ENCODE measurements at places on chromosomes 11 and 22.

DNA sequence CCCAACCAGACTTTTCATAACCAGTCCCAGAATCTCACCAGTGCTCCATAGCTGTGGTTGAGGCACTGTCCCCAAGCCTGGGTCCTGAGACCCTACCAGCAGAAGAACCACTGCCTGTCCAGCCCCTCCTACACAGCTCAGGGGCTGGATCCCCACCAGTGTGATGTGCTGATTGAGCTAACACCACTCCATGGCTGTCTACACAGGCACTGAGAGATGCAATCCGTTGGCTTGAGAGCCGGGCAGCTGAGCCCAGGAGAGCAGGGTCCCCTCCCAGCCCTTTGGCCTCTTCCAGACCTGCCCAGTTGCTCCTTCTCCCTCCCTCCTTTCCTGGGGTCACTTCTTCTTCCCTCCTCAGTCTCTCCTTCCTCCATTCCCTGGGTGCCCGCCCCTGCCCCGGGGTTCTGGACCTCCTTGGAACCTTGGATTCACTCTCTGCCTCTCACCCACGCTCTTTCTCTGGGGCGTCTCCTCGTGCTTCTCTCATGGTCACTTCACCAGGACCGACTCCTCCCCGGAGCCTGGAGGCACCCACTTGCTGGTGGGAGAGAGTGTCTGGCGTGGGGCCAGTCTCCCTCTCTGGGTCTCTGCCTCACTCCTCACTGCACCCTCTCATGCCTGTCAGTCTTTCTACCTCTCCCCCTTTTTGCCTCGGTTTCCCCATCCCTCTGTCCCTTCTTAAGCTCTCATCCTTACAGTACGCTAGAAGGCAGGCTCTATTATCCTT lies 706 bp upstream of the SCYL1 start:
- no peak for DNase-seq

DNA sequence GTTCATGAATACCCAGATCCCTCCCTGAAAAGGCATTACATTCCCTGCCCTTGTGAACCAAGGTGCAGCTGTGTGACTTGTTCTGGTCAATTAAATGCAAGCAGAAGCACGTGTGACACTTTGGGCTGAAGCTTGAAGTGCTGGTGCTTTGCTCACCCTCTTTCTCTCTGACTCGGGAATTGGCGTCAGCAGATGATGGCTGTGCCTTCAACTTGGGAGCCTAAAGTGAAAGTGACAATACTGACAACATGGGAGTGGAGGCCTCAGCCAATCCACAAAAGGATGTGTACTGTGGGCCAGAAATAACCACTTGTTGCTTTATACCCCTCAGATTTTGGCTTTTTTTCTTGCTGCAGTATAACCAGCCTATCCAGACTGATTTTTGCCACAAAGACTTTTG lies 148.3 kb upstream of the THY1 start:
- DNase-seq, result no peak

DNA sequence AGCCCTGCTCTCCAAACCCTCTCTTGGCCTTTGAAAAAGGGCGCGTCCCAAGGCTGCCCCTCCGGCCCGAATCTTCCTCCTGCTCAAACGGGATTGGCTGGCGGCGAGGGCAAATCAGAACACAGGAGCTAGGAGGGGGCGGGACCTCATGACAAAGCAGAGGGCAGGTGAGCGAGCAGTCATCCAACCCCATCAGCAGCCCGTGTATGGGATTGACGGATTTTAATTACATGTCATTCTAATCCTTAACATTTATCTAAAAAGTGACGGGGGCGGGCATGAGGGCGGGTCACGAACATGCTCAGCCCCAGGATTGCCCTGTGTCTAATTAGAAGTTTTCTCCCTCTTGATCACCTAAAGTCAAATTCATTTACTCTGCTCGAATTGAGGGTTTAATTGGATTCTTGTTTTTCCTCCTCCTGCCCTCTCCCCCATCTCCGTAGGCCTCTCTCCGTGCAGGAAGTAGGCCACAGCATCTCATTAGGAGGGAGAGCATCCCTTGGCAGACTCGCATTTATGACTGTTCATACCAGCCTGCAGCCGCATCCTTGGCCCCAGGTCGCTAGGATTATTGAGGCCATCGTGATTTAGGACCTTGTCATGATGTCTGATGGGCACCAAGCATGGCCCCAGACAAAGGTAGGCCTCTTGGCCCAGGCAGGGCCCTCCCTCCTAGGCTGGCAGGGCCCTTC lies 147.1 kb downstream of the CHST1 start:
- DNase-seq, result no peak

DNA sequence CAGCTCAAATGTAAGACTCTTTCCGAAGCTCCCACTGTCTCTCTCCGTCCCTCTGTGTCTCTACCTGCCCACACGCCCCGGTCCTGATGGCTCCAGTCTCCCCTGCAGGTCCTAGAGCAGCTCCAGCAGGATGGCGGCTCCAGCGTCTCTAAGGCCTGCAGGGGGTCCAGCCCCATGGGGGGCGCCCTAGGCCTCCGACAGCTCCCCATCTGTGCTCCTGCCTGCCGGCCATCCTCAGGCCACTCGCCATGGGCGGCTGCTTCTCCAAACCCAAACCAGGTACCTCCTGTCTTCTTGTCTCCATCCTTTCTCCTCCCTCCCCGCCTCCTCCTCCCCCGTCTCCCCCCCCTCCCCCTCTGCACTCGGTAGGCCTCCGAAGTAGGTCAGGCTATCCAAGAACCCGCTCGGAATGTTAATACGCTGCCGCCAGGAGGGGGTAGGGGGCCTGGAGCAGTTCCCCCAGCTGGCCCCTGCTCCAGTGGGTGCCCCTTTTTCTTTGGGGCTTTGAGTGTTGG lies 699 bp downstream of the AIFM3 start:
- no peak for DNase-seq

- DNase-seq, result no peak
Observed at GRCh38 chr11:70675697-70676374, 277.5 kb downstream of the CTTN start.

GRCh38 chr11:10409207-10409661 lies 45.8 kb upstream of the AMPD3 start:
- no peak for DNase-seq

GRCh38 chr11:71425860-71426259 lies 22.3 kb downstream of the DHCR7 start:
- no peak for DNase-seq

- DNase-seq, result no peak
Observed at GRCh38 chr11:69594481-69594880, 46.5 kb upstream of the CCND1 start.

GRCh38 chr22:50311606-50312351 lies 4.3 kb upstream of the PLXNB2 start:
- no peak for DNase-seq

- DNase-seq, result no peak
Observed at GRCh38 chr22:27804470-27805297, 3.1 kb upstream of the MN1 start.
